ENCODE measurements at places on chromosomes 2 and 18.

GRCh38 chr2:239129147-239129920 is 271.5 kb downstream of the HDAC4 start:
- DNase-seq = no peak

DNA sequence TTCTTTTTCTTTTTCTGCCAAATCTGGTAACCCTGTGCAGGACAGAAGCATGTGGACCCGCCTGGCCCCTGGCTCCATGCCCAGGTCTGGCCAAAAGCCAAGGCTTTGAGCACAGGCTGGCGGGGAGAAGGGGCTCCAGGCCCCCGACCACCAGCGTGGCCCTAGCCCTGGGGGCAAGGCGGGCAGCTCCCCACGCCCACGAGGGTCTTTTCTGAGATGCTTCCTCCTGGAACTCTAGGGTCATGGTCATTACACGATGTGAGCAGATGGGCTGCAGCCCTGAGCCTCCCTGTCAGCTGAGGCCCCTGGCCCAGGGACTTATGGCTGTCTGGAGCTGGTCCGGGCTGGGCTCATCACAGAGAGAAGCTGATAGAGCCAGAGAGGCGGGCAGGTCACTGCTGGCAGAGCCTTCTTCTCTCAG is 5.7 kb upstream of the OTOS start:
- no peak for DNase-seq

- DNase-seq = peak; percentile 29
Observed at GRCh38 chr18:46481048-46481846, 175.8 kb downstream of the LOXHD1 start.

DNA sequence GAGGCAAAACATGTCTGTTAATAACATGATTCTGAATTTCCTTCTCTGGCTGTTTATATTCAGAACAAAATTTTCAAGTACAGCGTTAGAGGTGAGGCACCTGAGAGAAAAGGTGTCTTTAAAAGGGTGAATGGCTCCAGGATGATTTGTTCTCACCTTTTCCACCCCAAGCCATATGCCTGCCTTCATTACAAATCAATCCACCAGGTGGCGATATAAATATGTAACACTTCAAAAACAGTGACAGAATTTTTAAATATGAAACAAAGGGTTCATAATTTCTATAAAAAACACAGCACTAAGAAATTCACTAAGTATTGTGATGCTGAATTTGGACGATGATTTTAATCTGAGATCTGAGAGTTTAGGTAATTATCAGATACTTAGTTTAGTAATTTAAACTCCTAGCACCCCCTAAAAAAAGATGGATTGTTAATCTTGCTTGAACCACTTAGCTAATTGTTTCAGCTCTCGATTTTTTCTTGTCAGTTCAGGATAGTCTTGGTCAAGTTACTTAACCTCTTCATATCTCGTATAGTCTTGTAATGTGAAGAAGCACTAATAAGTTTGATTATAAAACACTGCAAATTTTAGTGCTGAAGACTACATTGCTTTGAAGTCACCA is 528.8 kb downstream of the CPS1 start:
- no peak for DNase-seq

GRCh38 chr2:102754456-102755145 is 7.2 kb upstream of the TMEM182 start:
- no peak for DNase-seq

GRCh38 chr2:234450431-234451124 is 46.3 kb downstream of the ARL4C start:
- DNase-seq = no peak

DNA sequence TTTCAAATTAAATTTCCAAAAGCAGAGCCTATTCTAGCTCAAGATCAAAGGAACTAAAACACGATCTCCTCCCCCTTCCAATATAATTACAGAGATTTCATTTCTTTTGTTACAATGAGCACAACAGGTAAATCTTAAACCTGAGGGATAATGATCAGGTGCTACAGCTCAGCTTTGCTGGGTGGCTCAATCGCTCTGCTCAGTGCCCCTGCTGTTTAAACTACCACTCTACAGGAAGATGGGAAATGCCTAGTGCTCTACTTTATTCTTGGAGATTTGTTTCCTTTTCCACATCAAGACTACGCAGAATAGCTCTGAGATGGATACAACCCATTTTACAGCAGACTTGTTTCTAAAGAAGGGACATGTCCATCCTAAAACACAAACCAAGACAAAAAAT is 162.3 kb downstream of the TCF4 start:
- no peak for DNase-seq

DNA sequence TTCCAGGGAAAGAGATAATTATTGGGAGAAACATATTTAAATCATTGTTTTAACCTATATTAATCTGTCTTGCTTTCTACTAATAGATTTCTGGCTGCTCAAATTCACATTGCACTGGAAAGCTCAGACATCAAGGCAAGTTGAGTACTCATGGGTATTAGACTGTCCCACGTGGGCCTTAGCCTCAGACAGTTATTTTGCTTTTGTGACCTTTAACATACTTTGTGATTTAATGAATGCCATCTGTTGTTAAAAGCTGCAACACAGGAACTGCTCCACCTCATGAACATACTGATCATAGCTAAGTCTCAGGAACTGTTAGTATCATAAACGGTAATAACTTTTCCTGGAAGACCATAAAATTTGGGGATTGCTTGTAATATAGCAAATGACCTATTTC is 2.7 kb upstream of the LCT start:
- DNase-seq = no peak

- no peak for DNase-seq
Observed at GRCh38 chr2:76251342-76251741, 540.6 kb upstream of the GCFC2 start.

- DNase-seq = no peak
Observed at GRCh38 chr18:58682429-58683069, 11.3 kb downstream of the MALT1 start.

DNA sequence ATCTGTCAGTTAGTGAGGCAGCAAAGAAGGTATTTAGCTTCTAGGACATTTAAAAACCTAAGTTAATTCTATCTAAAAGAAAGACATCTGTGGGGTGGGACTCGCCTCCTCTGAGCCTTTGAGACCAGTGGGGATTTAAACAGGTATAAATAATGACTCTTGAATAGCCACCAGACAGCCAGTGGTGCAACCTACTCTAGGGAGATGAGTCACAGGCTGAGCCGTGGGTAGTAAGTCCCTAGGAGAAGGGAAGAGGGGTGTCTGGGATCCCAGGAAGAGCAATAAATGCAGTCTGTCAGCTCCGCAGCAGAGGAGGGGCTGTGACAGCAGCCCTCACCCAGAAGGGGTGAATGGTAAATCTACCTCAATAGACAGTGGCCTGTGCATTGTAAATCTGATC is 43.1 kb upstream of the GALNT3 start:
- DNase-seq = no peak

DNA sequence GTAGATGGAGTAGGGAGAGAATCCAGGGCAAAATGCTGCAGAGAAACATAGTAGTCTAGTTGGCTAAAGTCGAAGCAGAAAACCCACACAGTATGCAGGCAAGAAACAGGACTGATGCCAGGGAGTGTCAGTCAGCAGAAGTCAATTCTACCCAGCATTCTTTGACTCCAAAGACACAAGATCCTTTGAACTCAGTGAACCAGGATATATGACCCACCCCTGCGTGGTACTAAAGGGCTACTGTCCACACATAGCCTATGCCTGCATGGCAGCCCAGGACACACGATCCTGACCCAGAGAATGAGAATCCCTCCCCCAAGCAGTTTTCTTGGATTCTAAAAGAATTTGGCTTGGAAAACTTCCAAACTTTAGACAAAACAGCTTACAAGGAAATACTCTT is 42.5 kb downstream of the ALK start:
- DNase-seq = no peak

GRCh38 chr2:105674859-105675541 is 69.7 kb upstream of the NCK2 start:
- no peak for DNase-seq

DNA sequence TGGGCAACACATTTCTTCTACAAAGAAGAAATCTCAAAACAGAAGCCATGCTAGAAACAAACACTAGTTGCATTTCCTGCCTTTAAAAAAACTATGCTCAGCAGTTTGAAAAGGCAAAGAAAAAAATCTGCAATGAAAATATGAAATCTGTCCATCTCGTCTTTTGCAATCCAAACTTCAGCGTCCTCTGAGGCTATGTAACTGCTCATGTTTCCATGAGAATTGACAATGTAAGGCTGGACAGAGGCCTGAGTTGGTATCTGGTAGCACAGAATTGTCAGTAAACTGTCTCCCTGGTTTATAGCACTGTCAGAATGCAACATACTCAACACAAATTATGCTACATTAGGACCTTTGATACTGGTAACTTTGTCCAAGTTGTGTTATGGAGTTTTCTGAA is 429.9 kb downstream of the ARHGAP15 start:
- no peak for DNase-seq

DNA sequence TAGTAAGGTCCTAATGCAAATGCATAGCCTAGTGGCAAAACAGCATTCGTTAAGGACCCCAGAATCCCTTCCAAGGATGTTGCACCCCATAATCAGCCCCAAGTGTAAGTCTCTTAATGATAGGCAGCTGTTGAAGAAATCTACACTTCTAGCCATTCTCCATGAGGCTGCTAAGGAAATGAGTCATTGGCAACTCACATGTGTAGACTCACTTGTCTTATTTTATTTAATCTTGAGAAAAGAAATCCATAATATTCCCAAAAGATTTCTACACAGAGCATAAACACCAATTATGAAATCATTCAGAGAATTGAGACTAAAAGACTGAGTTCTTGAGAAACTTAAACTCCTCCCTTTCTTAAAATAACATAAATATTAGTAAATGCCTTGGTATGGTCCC is 52.4 kb downstream of the AKAIN1 start:
- DNase-seq = no peak

DNA sequence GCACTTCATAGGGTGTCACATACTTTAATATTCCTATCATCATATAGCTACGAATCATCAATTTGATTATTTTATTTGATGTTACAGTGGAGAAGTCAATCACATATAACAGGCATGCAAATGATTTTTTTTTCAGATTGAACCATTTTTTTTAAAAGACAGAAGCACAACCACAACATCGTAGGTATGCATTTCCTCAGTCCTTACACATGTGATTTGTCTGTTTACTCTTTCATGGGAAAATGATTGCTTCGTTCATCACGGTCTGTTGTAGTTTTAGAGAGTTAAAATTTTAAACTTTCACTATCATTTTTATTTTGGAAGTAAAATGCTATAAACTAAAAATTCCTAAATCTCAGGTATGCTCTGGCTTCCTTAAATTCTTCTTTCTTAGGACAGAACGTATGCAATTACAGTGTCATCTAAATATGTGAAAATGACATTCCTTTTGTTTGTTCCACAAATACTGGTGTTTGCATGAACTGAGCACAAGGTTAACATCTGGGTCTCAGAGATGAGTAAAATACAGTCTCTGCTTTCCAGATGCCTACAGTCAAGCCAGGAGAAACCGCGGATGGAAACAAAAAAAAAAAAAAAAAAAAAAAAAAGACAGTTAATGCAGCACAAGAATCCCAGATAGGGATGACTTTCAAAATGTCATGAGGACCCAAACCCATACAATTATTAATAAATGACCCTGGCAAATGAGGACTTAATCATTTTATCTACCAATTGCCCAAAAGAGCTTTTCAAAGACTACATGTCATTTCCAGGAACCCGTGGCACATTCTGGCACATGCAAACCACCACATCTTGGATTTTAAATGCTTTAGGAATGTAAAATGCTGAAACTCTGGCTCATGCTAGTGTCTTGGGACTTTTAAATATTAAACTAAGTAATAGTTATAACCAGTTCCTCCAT is 201.2 kb downstream of the LRP1B start:
- DNase-seq = no peak

GRCh38 chr2:145022666-145023333 is 502.9 kb upstream of the ZEB2 start:
- DNase-seq = no peak

- no peak for DNase-seq
Observed at GRCh38 chr2:147125145-147125544, 719.7 kb upstream of the ACVR2A start.

GRCh38 chr2:99756059-99756458 is 266.2 kb upstream of the REV1 start:
- no peak for DNase-seq

DNA sequence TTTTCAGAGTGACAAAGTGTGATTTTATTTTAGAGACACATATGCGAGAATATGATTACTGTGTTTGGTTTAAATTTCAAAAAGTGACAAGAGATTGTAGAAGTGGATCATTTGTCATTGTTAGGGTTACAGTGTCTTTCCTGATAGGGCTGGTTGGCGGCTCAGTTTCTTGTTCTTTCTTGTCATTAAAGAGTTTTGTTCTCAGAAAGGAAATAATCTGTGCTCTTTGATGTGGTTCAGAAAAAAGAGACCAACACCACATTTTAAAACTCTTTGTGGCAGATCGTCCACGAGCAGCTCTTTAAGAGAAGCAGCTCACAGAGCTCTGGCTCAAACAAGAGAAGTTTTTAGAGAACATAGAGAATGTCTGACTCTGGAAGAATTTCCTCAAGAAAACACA is 45.6 kb upstream of the ZNF532 start:
- DNase-seq = peak; percentile 5

DNA sequence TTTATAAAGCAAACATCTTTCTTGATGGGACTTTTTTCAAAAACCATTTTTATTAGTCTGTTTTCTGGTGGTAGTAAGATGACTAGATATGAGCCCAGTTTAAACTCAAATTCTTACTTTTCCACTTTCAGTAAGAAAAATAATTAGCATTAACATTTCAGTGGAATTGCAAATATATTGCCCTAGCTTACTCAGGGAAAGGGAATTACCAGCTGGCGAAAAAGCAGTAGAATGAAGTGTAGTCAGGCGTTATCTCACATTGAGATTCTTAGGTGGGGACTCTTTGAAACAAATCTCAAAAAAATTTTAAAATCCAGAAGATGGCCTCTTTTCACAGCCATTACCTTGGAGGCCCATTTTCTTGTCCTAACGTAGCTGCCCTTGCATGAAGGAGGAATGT is 65.8 kb downstream of the CRIM1 start:
- DNase-seq = no peak

DNA sequence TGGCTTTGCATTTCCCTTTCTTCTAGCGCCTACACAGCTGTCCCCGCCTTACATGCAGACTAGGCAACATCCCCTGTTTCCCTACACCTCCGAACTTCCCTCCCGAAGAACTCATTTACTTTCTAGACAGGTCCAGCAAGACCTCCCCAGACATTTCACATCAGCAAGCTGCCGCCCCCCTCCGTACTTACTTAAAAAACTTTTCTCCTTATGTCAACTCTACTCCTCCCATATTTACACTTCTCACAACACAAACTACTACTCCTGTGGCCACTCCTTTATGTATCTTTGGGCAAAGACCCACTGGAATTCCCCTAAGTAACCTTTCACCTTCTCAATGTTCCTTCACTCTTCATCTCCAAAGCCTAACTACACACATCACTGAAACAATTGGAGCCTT is 20.4 kb upstream of the ZNF397 start:
- no peak for DNase-seq
